ENCODE measurements at places on chromosomes 3 and 15.
A peak's percentile ranks its signal among the peaks of the same experiment; 100 is the strongest.

DNA sequence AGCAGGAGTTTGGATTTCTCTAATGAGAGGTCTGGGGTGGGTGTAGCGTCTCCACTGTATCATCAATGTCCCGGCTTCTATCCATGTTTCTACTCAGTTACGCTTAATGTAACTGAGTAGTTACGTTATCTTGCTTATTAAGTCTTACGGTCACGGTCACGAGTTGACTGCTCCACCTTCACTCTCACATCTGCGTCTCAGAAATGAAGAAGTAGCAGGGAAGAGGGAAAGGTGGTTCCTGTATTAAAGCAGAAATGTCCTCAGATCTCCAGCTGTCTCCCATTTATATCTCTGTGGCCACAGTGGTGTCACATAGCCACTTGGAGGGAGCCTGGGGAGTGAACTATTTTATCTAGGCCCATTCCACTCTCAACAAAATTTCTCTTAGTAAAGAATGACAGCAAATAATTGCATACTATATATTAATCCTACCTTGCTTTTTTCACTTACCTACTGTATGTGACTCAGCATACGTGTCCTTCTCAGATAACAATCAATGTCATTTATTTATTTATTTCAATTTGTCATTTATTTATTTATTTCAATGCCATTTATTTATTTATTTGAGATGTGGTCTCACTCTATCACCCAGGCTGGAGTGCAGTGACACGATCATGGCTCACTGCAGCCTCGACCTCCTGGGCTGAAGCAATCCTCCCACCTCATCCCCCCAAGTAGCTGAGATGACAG is 39.7 kb upstream of the RNU6-1 start:
- DNase-seq = no peak

DNA sequence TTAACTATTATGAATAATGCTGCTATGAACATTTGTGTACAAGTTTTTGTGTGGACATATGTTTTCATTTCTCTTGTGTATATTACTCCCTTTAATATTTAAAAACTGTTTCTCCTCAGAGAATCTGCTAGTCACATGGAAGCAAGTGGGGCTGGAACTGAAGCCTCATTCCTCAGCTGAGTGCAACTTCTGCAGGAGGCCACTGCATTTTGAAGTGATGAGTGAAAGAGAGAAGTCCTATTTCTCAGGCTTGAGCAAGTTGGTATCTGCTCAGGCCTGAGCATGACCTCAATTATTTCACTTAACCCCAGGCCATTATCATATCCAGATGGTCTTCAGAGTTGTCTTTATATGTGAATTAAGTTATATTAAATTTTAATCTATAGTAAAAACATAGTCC is 11.5 kb downstream of the TLR9 start:
- DNase-seq = no peak

DNA sequence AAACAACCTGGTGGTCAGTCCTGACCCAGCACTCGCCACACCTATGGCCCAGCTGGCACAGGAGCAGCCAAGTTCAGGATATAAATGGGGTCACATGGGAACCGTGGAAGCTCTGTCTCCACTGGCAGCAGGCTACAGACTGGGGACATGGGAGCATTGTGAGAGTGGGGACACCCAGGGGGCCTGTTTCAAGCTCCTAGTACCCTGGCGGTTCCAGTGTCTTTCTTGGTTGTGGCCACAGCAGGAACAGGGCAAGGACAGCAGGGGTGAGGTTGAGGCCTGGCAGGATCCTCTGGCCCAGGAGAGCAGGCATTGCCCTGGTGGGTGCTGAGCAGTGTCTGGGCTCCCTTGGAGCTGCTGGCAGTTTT is 1.9 kb downstream of the CSK start:
- DNase-seq = no peak

GRCh38 chr15:52257734-52258062 is 37.9 kb downstream of the MYO5C start:
- no peak for DNase-seq

DNA sequence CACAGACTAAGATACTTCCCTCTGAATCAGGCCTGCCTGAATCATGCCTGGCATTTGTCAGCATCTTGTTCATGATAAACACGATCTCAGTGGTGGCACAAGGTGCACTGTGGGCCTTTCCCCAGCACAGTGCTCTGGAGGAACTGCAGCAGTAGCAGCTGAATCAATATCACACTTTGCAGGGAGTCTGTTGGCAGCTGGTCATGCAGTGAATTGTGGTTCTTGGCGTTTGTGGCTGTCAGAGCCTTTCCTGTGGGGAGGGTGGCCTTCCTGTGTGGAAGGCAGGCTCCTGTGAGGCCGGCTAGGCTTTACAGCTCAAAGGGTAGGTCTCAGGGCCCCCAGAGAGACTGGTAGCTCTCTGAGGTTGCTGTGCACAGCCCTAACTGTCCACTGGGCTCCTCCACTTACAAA is 54.4 kb upstream of the TLE3 start:
- DNase-seq = no peak

- DNase-seq = peak; percentile 83
Observed at GRCh38 chr15:52288051-52288942, 7.3 kb downstream of the MYO5C start.

GRCh38 chr15:29668120-29668602 is 154.1 kb downstream of the TJP1 start:
- peak; percentile 81 for DNase-seq

DNA sequence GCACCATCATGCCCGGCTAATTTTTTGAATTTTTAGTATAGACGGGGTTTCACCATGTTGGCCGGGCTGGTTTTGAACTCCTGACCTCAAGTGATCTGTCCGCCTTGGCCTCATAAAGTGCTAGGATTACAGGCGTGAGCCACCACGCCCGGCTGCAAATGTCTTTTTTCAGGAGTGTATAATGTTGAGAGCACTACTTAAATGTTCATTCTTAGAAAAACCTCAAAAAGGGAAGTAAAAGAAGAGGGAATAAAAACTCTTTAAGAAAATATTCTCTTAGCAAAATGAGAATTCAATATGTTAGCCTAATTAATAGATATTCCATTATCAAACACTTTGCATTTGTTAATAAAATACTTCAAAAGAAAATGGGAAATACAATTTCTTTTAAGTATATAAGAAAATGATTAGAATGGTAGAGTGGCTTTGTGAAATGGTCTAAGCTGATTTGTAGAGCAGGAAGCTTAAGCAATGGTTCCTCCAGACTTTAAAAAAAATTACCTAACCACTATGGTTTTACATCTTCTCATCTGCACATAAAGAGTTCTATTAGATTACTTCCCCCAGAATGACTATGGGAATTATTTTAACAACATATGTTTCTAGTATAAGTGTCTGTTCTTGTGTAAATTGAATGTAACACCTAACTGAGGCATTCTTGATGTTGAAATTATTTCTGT is 226.7 kb upstream of the ALCAM start:
- no peak for DNase-seq

- no peak for DNase-seq
Observed at GRCh38 chr3:124600765-124601164, 129.5 kb upstream of the UMPS start.

- DNase-seq = no peak
Observed at GRCh38 chr3:141680620-141681389, 57.3 kb upstream of the RNF7 start.

GRCh38 chr3:194532591-194532990 is 45.8 kb upstream of the ATP13A3 start:
- no peak for DNase-seq

- no peak for DNase-seq
Observed at GRCh38 chr3:175902226-175902625, 1043.1 kb downstream of the NAALADL2 start.

GRCh38 chr15:66560856-66561525 is 4.8 kb downstream of the LCTL start:
- DNase-seq = no peak

DNA sequence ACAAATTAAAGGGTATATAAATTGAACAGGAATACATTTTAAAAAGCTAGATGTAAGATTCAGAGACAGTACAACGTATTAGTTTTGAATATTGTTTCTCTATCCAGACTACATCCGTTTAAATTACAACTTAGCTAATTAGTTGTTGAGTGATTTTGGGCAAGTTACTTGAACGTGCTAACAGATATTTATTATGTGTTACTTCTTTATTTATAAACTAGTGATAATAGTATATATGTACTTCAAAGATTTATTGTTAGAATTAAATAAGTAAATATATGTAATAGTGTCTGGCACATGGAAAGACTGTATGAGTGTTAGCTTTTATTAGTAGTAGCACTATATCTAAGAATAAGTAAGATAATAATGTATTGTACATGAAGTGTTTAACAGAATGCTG is 92.0 kb upstream of the GBE1 start:
- no peak for DNase-seq

GRCh38 chr15:73741321-73741836 is 11.8 kb downstream of the INSYN1 start:
- DNase-seq = no peak

- no peak for DNase-seq
Observed at GRCh38 chr15:54045397-54045796, 67.2 kb downstream of the UNC13C start.

DNA sequence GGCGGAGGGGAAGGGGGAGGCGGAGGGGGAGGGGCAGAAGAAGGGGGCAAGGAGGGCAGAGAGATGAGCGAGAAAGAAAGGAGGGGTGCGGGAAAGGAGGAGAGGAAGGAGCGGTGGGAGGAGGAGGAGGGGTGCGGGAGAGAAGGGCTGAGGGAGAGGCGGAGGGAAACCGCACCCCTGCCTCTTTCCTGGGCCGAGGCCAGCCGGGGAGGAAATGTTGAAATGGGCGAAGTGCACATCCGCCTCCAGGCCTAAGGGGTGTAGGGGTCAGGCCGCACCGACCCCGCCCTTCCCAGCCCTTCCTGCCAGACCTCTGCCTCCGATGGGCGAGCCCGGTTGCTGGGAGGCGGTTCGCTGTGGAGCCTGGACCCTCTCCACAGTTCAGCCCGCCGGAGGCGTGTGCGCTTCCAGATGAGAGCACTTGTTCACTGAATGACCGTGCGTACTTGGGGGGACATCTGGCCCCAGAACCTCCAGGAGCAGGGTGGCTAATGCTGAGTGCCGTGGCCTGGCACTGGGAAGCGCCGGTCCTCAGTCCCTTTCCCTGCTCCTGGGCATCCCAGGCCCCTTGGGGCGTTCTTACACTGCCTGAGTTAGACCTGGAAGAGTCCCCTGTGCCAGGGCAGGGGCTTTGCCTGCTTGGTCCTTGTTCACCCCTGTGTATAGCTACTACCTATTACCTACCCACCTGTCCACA is 110.3 kb upstream of the KLF13 start:
- DNase-seq = peak; percentile 98

GRCh38 chr3:172692751-172693338 is 18.0 kb downstream of the NCEH1 start:
- no peak for DNase-seq
